Activated CD8-positive, alpha-beta T cell treated with anti-CD3 and anti-CD28 coated beads for 36 hours (primary cell): ENCODE measurements at places on chromosomes 1 and 21. TPM values are rescaled to one million over a fixed set of nuclear protein-coding genes. Genes with fewer than 3 reads are reported as not detected.

TRAF3IP3 gene
- total RNA-seq, result 194 TPM

- DNase-seq, result no peak
Observed at GRCh38 chr1:20511518-20512428, 3.8 kb upstream of the MUL1 start.

DNA sequence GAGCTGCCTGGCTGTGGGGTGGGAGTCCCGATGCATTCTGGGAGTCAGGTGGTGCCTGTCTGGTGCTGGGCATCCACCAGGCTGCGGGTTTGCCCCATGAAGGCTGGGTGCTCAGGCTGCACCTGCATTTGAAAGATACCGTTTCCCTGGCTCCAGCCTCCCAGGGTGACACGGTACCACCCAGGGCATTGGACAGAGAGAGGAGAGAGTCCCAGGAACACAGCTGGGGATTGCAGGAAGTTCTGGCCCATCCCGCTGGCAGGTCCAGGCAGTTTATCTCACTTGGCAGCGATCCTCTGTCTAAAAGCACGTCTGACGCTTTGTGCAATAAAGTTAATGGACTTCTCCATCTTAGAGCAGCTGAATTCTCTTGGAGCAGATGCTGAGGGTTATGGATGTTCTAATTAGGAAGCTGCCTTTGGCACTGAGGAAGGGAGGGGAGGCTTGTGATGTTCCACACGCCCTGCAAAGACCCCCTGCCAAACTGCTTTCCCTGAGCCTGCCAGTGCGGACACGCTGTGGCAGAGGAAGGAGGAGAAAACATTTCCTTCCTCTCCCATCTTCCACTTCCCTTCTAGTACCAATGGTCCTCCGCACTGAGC, 246.9 kb downstream of the GRIK3 start:
- DNase-seq, result no peak

- no peak for DNase-seq
Observed at GRCh38 chr1:191695865-191696264, 462.4 kb upstream of the RGS18 start.

DNA sequence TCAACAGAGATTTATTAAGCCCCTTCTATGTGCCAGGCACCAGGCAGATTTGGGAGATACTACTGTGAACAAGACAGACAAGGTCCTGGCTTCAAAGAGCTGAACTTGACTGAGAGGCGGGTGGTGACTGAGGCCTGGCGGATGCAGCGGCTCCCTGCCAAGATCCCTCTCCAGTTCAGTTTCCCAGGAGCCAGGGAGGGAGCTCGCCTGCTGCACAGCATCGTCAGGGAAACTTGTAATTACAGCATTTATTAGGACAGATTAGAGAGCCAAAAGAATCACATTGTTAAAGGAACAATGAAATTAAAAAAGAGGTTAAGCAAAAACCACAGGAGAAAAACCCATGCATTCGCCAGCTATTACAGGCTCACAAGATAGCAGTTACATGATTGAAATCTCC, 55.3 kb downstream of the ETS2 start:
- DNase-seq, result no peak

DNA sequence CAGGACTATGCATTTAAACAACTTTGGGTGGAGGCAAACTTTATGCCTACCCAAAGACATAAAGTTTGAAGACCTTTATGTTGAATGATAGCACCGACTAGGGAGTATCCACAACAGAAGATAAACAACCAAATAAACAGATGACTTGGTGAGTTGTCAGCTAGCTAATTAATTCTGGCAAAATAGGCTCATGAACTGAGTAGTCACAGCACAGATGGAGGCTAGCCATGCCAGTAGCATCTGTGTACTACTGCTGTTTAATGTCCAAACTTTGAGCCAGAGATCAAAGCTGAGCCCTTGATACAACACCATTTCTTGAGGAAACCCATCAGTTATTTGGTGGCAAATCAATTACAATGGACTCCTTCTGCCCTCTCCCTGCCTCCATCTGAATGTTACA, 40.3 kb upstream of the CCDC190 start:
- DNase-seq, result no peak

KLHDC7A gene
- not detected for total RNA-seq

- no peak for DNase-seq
Observed at GRCh38 chr1:52665006-52665941, 32.3 kb downstream of the SHISAL2A start.

LCE1B gene
- not detected for total RNA-seq

DNA sequence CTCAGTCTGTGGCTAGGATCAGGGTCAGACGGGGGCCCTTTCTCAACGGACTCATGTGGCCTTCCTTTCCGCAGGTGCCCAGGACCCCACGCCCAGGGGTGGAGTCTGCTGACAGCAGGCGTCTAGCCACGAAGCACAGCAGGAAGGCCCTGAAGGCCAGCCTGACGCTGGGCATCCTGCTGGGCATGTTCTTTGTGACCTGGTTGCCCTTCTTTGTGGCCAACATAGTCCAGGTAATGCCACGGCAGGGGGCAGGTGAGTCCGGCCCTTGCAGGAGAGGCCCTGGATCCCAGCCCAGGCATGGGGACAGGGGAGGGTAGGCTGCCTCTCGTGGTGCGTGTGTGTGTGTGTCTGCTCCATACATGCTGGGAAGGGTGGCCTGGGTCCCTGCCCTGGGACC, 13.8 kb downstream of the HTR6 start:
- DNase-seq, result no peak

DNA sequence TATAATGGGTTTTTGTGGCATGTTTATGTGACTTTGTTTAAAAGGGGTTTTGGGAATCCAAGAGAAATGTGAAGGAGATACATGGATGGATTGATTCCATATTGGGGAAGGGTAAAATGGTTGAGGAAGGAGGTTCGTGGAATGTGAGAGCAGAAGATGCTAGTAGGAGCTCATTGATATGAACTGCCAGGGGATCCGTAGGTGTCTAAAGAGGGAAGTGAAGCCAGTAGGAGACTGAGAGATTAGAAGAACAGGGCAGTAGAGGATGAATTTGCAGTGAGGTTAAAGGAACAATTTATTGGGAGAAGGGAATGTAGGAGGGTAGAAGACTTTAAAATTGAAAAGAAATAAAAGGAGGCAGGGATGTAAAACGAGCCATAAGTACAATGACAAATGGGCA, 252.6 kb downstream of the GPR52 start:
- no peak for DNase-seq

SEMA6C gene
- 3.7 TPM for total RNA-seq

GRCh38 chr1:222040121-222040805, 298.4 kb upstream of the DUSP10 start:
- no peak for DNase-seq

DEPDC1 gene
- total RNA-seq, result 16.0 TPM
